ENCODE measurements at places on chromosomes 12 and 14.

DNA sequence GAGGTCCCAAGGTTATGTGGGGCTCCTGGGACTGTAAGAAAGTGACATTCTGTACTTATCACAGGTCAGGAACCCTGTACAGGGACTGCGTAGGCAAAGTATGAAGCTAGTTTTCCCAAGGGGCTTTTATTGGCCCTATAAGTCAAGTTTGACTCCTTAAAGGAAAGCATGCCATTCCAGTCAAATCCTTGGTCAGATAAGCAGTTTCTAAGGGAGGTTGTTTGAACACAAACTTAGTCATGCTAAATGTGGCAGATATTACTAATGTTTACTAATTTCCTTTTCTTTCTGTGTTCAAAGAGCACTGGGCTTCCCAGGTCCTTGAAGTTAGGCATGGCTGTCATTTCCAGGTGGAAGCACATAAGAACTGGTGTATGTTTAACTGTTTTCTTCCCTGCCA is 472.4 kb downstream of the ATP23 start:
- DNase-seq: no peak

DNA sequence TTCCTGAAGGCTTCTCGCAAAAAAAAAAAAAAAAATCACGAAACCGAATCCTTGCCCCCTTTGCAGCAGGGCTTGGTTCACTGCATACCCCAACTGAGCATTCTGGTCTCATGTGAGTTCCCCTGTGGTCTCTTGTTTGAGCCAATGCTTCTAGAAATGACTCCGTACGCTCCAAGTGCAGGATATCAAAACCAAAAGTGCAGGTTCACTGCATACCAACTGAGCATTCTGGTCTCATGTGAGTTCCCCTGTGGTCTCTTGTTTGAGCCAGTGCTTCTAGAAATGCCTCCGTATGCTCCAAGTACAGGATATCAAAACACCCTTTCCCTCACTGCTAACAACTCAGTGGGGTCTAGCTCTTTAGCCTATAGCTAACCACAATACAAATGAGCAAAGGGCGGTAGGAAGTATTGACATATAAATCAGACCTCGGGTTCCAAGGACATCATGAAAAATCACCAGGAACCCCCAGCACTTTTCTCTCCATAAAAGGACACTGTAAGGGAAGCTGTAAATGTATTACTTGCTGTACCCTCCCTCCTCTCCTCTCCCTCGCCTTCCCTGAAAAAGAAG is 206.3 kb upstream of the NOS1 start:
- DNase-seq: no peak

DNA sequence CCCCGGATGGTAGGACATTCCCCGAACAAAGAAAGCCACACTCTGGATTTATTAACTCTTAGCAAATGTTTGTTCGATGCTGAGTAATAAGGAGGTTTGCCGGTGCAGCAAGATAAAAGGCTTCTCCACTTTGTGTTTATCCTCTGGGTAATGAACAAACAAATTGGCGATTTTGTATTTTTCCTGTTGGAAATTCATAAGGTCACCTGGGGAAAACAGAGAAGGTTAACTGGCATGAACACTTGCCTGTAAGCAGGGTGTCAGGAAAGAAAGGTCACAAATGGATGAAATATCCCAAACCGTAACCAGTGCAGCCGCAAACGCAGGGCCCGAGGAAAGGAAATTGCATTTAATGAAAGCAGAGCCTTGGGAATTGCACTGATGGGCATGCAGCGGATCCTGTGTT is 132.8 kb downstream of the RMST start:
- DNase-seq: no peak

DNA sequence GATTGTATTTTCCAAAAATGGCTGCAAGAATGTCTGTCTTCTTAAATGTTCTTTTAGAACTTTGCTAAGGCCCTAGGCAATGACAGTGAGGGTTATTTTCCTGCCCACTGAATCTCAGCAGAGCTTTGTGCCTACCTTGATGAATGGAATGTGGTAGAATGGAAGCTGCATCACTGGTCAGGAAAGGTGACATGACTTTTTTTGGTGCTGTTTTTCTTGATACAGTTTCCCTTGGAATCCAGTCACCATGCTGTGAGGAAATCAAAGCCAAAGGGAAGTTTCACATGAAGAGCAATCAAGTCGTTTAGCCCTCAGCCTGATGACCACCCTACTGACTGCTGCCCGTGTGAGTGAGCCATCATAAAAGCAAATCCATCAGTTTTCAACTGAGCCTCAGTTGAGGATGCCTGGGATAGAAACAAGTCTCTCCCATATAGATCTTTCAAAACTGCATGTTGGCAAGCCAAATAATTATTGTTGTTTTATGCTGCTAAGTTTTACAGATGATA is 886.0 kb upstream of the FBXO33 start:
- no peak for DNase-seq

DNA sequence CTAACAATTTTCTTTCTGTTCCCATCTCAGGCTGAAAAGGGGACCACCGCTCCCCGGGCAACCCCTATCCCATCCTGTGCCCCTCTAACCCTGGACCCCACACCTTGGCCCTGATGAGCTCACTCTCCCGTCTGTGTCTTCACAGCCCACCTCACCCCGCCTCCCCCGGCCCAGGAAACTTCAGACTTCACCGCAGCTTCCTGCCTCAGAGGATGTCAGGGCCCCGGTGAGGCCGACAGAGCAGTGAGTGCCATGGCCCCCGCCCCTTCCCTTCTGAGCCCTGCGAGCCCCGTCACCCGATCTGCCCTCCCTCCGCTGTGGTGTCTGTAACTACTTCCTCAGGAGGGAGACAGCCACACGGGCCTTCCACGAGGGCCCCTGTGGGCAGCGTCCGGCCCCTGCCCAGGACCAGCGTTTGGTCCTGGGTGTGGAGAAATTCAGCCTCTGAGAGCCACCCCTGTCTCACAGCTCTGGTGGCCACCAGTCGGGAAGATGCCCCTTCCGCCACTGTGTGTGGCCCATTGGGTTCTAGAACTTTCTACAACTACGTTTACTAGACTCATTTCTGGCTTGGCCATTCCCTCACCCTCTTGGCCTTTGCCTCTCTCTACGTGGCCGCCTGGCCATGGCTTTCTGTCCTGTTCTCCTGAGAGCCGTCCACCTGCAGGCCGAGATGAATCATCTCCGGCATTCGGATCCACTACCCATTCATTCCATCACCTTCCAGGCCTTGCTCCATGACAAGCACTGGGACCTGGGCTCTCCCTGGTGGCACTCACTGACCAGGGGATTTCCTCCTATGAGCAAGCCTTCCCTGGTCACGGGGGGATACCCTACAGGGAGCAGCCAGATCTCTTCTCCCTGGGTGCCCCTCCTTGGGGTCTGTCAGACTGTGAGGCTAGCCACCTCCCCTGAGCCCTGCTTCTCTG is 3.4 kb downstream of the RHOF start:
- no peak for DNase-seq

DNA sequence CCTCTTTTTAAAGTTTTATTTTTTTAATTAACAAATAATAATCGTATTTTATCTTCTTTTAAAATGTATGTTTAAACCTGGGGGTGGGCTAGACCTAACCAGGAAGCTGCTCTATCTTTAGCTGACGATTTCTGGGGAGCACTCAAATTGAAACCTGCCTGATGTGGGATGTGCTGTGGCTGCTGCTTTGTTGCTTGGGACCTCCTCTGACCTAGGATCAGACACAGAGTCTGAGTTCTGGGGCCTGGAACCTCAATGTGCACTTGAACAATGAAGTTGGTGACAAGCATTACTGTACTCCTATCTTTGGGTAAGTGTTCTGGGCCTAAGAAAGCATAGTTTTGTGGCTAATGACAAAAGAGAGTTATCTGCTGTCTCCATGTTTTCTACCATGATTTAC is 386.7 kb downstream of the DAD1 start:
- DNase-seq: no peak

- no peak for DNase-seq
Measured at GRCh38 chr14:98189511-98189910, 1082.5 kb downstream of the BCL11B start.

DNA sequence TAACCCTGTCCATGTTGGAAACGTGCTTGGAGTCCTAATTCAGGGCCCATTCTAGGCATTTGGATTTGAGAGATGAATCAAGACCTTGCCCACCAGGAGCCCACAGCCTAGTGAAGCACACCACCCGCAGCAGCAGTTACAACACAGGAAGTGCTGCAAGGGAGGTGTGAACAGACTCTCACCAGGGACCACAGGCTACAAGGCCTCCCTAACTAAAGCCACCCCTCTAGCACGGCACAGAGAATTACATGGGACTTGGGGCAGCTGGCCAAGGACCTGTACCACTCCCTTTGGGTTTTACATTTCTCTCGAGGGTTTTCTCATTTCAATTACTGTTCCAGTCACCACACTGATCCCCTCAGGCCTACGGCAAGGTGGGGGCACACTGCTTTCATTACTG is 49.5 kb upstream of the FOXN3 start:
- no peak for DNase-seq

- no peak for DNase-seq
Measured at GRCh38 chr14:79318371-79318770, 892.9 kb downstream of the DIO2 start.

- DNase-seq: no peak
Measured at GRCh38 chr12:65825183-65825506, 862 bp downstream of the HMGA2 start.

DNA sequence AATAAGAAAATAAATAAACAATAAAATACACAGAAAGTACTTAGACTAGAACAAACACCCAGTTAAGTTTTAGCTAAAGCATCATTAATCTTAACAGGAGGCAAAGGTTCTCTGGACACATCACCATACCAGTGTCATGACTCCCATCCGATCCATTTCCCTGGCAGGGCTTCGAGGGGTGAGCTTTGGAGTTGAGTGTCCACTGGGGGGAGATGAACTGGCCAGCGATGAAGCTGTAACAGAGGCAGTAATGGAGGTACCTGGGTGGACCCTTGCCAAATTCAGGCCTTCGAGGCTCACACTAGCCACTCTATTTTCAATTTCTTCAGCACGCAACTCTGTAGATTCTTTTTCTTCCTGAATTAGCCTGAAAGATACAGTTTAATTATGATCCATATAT is 269.5 kb downstream of the ACSS3 start:
- no peak for DNase-seq

- DNase-seq: no peak
Measured at GRCh38 chr12:10540776-10541205, 35.1 kb downstream of the EIF2S3B start.

GRCh38 chr12:8466241-8466640 is 10.5 kb downstream of the CLEC6A start:
- DNase-seq: no peak

DNA sequence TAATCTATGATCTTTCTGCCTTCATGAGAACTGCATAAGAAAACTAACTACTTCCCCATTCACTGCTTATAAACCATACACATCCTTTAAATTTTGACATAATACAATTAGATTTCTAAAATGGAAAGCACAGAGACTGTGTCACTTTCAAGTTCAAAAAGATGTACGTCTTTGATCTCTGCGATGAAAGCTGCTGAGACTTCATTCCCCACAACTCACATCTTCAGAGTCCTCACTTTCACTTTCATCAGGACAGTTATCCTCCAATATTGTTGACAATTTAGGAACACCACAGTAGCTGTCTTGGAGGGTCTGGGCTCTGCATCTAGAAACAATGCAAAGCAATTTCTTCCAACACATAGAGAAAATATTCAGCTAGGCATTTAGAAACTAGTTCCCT is 47.9 kb upstream of the KCNC2 start:
- no peak for DNase-seq

DNA sequence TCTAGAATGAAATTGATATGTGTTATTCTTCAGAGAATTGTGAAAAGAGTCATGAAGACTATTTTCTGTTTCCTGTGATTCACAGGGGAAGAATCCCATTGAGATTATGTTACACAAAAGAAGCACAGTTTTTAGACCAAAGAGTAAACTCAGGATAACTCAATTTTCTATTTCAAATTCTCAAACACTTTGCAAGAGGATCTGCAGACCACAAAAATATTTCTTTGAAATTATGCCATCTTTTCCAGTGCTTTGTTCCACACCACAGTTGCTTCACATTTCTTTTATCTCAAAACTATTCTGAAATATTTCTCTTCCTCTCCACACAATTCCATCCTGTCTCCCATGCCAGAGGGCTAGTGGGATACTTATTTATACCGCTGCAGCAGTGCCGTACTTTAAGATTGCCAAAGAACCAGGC is 188.9 kb upstream of the FOXG1 start:
- no peak for DNase-seq

GRCh38 chr12:88691811-88692210 is 111.5 kb upstream of the KITLG start:
- DNase-seq: no peak

GRCh38 chr14:25350021-25350420 is 300.1 kb upstream of the STXBP6 start:
- DNase-seq: no peak

GRCh38 chr12:52251367-52252051 is 18.5 kb downstream of the KRT7 start:
- DNase-seq: no peak

DNA sequence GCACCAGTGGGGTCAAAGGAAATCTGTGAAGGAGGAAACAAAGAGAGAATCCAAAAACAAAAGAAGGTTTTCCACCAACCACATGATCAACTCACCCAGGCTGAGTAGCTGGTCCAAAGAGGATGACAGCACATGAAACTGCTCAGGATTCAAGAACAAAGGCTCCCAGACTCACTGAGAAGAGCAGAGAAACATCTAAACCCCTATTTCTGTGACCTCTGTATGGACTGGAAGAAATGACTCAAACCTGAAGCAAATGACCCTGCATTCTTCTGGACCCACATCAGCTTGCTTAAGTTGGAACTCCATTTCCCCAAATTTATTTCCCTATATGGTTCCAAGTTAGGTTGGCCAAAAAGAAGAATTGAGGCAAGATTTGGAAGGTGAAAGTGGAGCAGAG is 26.3 kb downstream of the TC2N start:
- DNase-seq: no peak

DNA sequence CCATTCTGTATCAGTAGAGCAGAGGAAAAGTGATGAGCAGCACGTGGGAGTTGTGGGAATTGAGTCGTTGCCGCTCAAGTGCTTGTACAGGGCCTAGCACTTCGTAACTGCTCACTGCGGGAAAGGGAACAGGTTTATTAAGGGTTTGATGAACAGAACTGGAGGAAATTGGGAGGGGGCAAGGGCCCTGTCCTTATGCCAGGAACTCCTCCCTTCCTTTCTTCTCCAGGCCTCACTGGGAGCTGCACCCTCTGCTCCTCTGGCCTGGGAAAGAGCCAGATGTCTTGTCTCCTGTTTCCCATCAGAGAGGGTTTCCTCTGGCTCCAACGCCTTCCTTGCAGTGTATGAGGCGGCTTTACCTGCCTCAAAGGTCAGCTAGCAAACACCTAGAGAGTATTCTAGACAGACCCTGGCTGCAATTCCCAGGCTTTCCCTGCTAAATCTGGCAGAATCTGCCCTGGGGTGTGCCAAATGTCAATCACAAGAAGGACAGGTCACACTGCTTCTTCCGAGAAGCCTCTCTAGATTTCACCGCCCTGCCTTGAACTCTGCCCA is 78.4 kb downstream of the NTF3 start:
- no peak for DNase-seq

Measured in amygdala (tissue), 56 donors.